NCI-H187 treated with DMSO at 0.1 percent for 48 hours (cell line): ENCODE measurements at places on chromosomes 6 and 20.

DNA sequence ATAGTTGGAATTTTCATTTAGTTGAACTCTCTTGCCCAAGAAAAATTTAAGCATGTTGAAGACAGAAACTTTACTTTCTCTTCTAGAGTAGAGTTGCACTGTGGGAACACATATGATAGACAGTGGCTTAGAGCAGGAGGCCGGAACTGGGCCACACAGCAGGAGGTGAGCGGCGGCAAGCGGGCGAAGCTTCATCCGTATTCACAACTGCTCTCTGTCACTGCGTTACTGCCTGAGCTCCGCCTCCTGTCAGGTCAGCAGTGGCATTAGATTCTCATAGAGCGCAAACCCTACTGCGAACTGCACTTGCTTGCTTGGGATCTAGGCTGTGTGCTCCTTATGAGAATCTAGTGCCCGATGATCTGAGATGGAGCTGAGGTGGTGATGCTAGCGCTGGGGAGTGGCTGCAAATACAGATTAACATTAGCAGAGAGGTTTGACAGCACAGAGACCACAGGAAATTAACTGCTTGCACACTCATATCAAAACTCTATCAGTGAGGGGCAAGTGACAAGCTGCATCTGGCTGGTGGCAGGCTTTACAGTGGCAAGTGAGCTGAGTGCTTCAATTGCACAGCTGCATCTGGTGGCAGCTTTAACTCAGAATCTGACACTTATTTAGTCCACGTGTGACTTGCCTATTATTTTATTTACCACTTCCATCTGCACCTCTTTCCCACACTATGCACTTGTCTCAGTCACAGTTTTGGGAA, 174.9 kb upstream of the C6orf118 start:
- DNase-seq = no peak

GRCh38 chr6:72952808-72953630, 272.3 kb downstream of the KHDC1L start:
- DNase-seq = no peak

DNA sequence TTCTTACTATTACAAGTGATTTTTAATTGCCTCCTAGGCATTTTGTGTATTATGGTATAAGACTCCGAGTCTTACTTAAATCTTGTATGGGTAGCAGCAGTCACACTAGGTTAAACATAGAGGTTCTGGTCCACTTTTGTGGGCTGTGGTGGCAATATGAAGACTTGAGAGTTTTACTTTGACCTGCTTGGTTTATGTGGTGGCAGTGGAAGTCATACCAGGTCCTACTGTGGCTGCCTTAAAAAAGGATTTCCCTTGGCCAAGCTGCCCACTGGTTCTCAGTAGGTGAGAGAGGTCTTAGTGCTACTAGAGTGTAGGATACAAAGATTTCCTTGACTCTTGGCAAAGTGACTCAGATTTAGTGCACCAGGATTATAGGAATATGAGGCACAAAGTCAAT, 44.2 kb upstream of the NKAIN2 start:
- DNase-seq = no peak

DNA sequence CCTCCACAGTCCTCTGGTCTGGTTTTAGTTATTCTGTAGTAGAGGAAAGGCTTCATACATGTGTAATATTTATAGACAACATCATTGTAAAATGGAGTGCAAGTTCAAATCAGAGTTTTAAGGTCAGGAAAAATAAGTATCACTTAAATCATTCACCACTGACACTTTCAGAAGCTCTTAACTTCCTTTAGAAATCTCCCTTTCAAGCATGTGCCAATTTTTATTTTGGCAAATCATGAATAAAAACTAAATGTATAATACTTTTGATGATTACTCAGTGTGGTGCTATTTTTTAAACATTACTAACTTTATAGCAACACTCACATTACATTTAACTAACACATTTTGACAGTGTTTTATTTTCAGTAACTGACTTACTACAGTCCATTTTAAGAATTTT, 112.2 kb downstream of the OGFRL1 start:
- no peak for DNase-seq

GRCh38 chr6:67736161-67736560, 898.9 kb upstream of the ADGRB3 start:
- no peak for DNase-seq

DNA sequence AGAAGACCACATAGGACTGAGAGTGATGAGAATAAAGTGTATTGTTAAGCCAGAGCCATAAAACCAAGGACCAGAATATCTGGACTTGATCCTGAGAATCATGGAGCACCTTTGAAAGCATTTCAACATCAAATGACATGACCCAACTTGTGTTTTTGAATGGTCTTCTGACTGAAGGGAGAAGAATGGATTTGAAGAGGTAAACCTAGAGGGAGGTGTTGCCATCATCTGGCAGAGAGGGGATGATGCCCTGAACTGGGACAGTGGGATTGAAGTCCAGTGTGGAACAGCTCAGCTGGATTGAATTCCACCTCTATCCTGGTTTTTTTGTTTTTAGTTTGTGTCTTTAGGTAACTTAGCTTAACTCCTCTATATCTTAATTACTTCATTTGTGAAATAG, 570.0 kb downstream of the TBC1D32 start:
- no peak for DNase-seq
